ENCODE measurements at places on chromosomes 16 and 17. TPM values are rescaled to one million over a fixed set of nuclear protein-coding genes. Genes with fewer than 3 reads are reported as not detected.
A peak's percentile ranks its signal among the peaks of the same experiment; 100 is the strongest.

GRCh38 chr17:70320673-70321345 is 151.5 kb downstream of the KCNJ2 start:
- peak; percentile 8 for DNase-seq

DNA sequence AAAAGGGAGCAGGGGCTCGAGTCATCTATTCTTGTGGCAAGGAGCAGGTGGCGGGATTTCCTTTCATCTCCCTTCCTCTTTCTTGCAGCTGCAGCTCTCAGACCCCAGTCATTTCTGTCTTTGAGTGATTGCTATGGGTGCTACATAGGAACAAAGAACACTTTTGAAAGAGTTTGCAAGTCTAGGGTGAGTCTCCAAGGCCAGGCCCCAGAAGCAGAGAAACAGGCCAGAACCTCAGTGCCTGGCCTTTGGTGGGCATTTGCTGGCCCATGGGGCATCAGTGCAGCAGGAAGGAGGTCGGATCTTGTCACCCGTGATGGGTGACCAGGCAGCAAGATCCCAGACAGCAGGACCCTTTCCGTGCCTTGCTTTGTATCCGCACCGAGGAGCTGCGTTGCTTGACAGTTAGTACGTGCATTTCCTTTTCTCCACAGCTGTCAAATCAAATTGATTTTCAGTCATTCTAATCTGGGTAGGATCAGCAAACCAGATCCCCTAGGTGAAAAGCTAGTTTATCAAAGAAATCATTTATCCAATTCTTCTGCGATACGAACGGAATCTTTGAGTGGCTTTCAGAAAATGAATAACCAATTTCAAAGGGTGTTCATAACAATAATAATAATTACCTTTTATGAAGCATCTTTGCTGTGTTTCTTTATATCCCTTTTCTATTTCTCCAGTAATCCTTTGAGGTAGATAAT is 244.6 kb upstream of the MAF start:
- DNase-seq, result no peak

- peak; percentile 76 for DNase-seq
These were observed 1.7 kb upstream of the DBNDD1 start for GRCh38 chr16:90020838-90021382.

- no peak for DNase-seq
These were observed 50.8 kb downstream of the AKAP1 start for GRCh38 chr17:57135789-57136291.

- peak; percentile 85 for DNase-seq
These were observed 28.3 kb downstream of the G6PC1 start for GRCh38 chr17:42928714-42929496.

- DNase-seq, result no peak
These were observed 12.7 kb upstream of the ZG16 start for GRCh38 chr16:29765167-29766032.

GRCh38 chr17:74960570-74961342 is 11.8 kb downstream of the HID1 start:
- peak; percentile 30 for DNase-seq

The CIAPIN1 gene
- total RNA-seq, result 42.2 TPM

- DNase-seq, result peak; percentile 37
These were observed 715 bp downstream of the TLCD3A start for GRCh38 chr17:732902-733720.

DNA sequence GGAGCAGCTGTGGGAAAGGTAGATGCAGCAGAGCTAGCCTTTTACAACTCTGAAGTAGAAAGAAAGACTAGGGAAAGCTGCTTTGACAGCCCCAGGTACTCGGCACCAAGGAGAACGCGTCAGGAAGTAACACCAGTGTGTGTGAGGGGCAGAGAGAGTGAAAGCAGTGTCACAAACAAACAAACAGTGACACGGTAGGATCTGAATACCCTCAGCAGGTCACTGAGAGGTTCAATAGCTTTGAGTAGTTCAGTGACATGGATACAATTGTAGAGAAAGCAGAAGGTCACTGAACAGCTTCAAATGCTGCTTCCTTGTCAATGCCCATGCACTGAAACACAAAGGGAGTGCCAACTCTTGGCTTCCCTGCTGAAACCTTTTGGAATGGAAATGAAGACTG is 150.3 kb upstream of the C17orf78 start:
- DNase-seq, result no peak

The GLTPD2 gene
- total RNA-seq, result not detected

- DNase-seq, result no peak
These were observed 449 bp downstream of the CCL3L1 start for GRCh38 chr17:36196131-36196486.

DNA sequence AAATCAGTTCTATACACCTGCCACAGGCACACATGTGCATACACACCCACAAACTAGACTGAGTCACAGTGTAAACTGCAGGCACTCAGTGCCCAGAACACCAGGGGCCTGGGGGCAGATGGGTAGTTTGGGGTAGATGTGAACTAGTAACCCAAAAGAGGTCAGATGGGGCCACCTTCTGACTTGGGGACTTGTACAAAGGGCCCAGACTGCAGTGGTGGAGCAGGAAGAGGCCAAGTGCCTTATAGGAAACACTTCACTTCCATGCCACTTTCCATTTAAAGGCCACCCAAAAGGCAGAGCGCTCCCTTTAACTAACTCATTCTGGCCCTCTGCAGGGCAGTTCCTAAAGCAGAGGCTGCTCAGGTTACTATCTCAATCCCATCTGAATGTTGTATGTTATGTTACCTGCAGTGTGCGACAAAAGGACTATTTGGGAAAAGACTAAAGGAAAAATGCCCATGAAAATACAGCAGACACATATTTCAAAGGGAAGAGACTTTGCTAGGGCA is 27.8 kb upstream of the ERN1 start:
- DNase-seq, result no peak

The ATP5PD gene
- total RNA-seq, result 365 TPM

DNA sequence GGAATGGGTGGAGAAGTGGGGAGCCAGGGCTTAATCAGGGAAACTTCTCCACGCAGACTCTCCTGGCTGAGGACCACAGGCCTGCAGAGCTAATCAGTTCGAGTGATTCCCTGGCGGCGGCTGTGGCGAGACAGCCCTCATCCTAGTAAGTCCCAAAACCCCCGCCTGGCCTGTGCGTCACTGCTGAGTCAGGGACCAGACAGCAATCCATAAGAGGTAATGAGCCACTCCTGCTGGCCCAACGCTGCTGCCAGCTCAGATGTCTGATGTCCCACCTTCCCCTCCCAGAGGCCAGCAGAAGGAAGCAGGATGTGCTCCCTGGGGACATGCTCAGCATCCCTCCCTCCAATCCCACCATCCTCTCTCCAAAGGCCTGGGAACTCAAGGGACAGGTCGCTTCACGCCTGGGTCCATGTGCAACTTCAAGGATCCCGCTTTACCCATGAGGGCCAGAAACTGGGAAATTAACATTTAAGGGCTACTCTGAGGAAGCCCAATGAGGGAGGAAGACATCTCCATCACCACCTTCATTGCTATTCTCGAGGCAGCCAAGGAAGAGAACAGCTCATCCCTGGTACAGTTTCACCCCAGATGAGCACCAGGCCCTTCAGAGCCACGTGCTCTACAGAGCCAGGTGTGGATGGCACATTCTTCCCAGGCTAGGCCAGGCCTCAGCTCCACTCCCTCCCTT is 7.9 kb downstream of the ACLY start:
- DNase-seq, result peak; percentile 99

DNA sequence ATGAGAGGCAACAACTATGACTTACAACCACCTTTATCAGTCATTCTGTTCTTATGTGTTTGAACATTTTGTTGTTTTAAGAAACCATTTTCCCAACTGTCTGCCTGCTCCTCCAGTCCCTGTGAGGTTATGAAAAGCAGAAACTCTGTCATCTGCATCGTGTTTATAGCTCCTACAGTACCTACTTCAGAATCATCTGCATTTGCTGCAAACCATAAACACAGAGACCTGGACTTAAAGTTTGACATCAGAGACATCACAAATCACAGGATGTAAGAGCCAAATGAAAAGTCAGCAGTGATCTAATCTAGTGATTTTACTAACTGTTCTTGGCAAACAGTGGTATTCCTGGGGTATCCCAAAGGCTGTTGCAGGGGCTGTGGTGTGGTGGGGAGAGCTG is 55.2 kb downstream of the CDH11 start:
- DNase-seq, result peak; percentile 58

DNA sequence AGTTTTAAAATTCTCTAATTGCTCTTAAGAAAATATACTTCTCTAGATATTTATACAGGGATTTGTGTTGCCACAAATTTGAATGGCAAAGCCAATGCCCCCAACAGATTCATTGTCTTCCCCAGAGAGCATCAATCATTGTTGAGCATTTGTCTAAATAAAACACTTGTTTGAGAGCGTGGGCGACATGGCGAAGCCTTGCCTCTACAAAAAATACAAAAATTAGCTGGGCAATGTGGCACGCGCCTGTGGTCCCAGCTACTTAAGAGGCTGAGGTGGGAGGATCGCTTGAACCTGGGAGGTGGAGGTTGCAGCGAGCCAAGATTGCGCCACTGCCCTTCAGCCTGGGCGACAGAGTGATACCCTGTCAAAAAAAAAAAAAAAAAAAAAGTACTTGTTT is 13.4 kb upstream of the SRSF1 start:
- DNase-seq, result no peak

GRCh38 chr16:67151431-67152097 is 766 bp upstream of the B3GNT9 start:
- DNase-seq, result no peak

GRCh38 chr17:75039238-75039637 is 7.5 kb downstream of the ATP5PD start:
- DNase-seq, result no peak

- no peak for DNase-seq
These were observed 11.9 kb upstream of the TACO1 start for GRCh38 chr17:63588797-63589196.

The RNF135 gene
- total RNA-seq, result 5.3 TPM

The TBC1D3G gene
- not detected for total RNA-seq

The NPIPA8 gene
- 1.1 TPM for total RNA-seq

The DPEP2 gene
- not detected for total RNA-seq

DNA sequence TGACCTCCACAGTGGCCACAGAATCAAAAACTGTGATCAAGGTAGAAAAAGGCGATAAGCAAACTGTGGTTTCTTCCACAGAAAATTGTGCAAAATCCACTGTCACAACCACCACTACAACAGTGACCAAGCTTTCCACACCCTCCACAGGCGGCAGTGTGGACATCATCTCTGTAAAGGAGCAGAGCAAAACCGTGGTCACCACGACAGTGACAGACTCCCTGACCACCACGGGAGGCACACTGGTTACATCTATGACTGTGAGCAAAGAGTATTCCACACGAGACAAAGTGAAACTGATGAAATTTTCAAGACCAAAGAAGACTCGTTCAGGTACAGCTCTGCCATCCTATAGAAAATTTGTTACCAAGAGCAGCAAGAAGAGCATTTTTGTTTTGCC is 83.6 kb downstream of the C17orf58 start:
- DNase-seq, result no peak

GRCh38 chr17:61122326-61122913 is 277.2 kb upstream of the TBX2 start:
- no peak for DNase-seq

DNA sequence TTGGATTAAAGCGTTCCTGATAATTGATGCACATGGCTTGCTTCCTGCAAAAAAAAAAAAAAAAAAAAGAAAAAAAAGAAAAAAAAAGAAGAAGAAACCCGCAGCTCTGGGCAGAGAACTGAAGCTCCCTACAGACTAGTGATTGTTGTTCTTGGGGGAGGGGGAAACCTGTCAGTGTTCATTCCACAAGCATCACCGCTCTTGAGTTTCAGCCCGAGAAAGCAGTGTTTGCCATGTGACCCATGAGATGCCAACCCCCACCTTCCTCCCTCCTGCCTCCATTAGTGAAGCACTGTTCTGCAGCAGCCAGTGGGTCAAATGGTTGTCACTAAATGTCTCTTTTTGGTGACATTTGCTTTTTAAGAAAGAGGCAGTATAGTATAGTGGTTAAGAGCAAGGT is 1.7 kb downstream of the USP43 start:
- no peak for DNase-seq

GRCh38 chr16:11417487-11417886 is 72.2 kb downstream of the RMI2 start:
- DNase-seq, result no peak

DNA sequence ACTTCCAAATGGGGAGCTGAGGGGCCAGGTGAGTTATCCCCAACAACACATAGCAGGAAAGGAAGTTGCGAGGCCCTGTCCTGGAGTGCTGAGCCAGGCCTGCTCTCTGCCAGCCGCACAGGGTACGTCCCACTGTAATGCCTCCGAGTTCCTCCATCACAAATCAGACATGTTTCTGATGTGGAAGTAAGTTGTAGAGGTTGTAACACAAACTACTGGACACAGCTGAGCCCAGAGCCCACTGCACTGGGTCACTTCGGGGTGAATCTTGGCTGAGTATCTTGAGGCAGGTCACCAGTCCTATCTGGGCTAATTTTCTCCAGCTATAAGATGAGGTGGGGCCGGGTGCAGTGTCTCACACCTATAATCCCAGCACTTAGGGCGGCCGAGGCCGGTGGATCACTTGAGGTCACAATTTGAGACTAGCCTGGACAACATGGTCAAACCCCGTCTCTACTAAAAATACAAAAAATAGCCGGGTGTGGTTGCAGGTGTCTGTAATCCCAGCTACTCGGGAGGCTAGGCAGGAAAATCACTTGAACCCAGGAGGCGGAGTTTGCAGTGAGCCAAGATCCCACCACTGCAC is 100.8 kb upstream of the CDH5 start:
- DNase-seq, result no peak

- no peak for DNase-seq
These were observed 125.2 kb downstream of the USP31 start for GRCh38 chr16:23024044-23024443.

DNA sequence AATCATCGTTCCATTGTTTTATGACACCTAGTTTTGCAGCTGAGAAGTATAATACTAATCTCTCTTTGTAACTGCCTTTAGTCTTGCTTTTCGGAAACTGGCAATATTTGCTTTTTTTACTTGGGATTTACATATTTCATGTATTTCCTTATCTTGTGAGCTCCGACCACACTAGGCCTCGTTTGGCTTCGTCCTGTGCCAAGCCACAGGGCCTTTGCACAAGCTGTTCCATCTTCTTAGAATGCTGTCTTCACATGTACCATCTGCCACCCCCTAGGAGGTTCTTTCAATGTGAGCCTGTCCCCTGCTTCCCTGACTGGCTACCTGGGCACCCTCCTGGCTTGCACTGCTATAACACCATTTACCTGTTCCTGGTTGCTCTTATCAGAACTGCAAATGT is 77.2 kb downstream of the SHISA6 start:
- DNase-seq, result no peak

DNA sequence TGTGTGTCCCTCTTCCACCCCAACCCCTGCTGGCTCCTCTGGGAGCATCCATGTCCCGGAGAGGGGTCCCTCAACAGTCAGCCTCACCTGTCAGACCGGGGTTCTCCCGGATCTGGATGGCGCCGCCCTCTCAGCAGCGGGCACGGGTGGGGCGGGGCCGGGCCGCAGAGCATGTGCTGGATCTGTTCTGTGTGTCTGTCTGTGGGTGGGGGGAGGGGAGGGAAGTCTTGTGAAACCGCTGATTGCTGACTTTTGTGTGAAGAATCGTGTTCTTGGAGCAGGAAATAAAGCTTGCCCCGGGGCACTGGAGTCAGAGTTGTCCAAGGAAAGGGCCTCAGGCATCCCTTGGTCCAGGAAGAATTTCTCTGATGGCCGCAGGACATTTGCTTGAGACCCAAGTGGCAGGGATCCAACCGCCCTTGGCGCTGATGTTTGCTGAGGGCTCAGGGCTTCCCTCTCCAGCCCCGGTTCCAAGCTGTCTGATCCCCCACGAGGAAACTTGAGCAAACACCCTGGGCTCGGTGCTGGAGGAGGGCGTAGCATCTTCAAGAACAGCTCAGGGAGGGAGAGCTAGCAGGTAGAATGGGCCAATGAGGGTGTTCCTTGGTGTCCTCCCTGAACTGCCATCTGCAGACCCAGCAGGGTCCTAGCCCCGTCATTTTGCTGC is 4.5 kb downstream of the NXPH3 start:
- DNase-seq, result no peak

- no peak for DNase-seq
These were observed 9.3 kb upstream of the KREMEN2 start for GRCh38 chr16:2954656-2955381.
